ENCODE measurements at places on chromosomes 6 and 20.

GRCh38 chr6:75282706-75283105, 1.9 kb downstream of the TMEM30A start:
- no peak for DNase-seq

GRCh38 chr6:109117346-109118035, 22.2 kb downstream of the CEP57L1 start:
- no peak for DNase-seq

DNA sequence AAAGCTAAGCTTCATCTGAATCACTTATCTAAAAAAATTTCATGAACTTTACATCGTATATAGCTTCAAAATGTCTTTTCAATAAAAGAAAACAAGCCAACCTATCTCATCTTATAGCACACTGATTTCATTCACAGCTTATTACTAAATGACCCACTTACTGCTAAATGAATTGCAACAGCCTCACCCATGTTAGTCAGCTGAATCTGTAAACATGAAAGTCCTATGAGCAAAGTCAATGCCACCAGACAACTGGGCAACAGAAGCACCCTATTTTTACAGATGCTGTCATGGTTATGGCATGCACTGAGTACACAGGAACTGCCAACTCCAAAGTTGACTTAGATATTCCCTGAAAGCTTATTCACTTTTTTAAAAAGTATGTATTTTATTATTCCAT, 41.2 kb upstream of the DST start:
- no peak for DNase-seq

- DNase-seq = no peak
These were observed 24.3 kb upstream of the CCN5 start for GRCh38 chr20:44690781-44691423.

DNA sequence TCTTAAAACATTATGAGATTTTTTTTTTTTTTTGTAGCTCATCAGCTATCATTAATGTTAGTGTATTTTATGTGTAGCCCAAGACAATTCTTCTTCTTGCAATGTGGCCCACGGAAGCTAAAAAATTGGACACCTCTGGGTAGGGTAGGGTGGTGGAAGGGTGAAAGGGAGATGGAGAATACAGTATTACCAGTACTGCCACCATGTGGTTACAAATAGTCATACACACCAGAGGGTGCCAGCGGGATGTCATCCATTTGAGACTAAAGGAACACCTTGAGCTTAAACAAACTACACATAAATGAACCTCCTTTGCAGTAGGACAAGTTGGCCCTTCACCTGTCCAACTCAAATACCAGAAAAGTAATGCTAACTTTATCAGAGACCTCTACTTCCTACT, 601.9 kb downstream of the HTR1B start:
- no peak for DNase-seq

Data from stimulated activated CD8-positive, alpha-beta memory T cell treated with anti-CD3 and anti-CD28 coated beads, Interleukin-4, amount 100 ng/mL, for 4 hours (primary cell).